ENCODE measurements at places on chromosomes 5 and 9. TPM values are rescaled to one million over a fixed set of nuclear protein-coding genes. Genes with fewer than 3 reads are reported as not detected.
A peak's percentile ranks its signal among the peaks of the same experiment; 100 is the strongest.

DNA sequence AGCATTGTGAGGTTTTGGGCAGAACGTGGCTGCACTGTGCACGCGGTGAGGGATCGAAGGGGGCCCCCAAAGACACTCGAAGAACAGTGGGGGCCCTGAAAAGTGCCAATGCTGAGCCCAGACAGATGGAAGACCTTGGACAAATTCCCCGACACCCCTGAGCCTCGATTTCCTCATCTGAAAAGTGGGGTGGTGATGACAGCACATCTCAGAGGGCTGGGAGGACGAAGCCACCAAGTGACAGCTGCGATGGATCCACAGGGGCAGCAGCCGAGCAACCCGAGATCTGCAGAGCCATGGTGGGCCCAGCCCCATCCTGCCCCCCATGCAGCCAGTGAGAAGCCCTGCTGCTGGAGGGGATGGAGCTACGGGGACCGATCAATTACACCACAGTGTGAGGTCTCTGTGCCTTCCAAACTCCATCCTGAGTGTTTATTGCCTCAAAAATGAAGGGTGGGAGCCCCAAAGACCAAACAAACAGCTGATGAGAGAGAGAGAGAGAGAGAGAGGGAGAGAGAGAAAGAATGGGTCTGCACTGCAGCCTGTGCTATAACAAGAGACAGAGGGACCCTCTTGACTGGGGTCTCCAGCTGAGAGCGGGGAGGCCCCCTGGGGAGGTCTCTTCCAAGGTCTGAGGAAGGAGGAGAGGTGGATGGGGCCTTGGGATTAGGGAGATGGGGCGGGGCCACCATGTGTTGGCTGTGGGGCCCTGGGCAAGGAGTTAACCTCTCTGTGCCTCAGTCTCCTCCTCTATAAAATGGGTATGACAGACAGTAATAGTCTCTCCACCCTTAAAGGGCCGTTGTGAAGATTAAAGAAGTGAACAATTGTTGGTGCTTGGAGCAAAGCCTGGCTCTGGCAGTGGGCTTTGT, 134.4 kb upstream of the IER5L start:
- no peak for DNase-seq

GRCh38 chr5:172943283-172943841, 15.9 kb upstream of the RPL26L1 start:
- peak; percentile 80 for DNase-seq

DNA sequence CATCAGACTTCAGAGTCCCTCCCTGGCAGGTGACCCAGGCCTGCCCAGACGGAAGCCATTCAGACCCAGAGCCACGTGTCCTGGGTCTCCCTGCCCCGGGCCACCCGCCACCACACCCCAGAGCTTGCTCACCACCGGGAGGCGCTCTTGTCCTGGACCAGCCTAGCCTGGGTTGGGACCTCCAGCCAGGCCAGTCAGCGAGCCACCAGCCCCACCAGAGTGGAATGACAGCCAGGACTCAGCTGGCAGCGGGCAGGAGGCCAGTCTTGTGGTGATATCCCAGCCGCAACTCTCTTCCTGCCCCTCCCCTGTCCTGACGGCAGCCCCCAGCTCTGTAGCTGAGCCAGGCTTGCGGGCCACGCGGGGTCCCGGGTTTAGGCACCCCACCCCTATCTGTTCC, 1.7 kb upstream of the PTGDS start:
- DNase-seq = no peak

DNA sequence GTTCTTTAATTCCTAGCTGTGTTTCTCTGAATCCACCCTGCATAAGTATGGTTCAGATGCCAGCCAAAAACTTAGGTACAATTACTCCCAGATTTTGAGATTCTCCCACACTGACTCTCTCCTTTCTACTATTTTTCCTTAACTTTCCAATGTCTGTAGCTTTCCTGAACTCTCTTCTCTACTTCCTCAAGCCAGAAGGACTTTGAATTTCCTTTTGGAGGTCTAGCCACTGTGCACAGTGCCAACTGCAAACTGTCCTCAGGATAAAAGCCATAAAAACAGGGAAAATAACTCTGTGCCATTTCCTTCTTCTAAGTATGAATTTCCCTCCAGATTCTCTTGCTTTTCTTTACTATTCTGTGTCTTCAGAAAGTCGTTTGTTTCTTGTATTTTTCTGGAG, 157.2 kb downstream of the AP3B1 start:
- no peak for DNase-seq

GRCh38 chr5:178762960-178763359, 32.5 kb upstream of the ZNF354A start:
- no peak for DNase-seq

DNA sequence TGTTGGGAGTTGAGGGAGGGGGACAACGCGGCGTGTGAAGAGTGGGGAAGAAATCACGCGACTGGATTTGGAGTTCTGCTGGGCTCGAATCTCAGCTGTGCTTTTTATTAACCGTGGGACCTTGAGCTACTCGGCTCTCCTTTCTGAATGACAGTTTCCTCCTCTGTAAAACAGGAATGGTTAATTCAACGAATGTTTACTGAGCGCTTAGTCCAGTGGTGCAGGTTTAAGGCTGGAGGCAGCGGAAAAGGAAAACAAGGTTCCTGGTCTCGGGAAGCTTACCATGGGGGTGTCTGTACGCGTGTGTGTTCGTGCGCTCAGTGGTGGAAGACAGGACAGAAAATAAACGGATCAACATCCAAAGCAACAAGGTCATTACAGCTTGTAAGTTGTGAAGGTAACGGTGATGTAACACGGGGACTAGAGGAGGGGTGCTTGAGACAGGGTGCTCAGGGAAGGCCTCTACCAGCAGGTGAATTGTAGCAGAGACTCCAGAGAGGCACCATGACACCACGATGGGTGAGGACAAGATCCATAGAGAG, 277 bp downstream of the EIF4E1B start:
- DNase-seq = no peak

- peak; percentile 79 for DNase-seq
Observed at GRCh38 chr5:78587775-78588291, 60.7 kb downstream of the LHFPL2 start.

DNA sequence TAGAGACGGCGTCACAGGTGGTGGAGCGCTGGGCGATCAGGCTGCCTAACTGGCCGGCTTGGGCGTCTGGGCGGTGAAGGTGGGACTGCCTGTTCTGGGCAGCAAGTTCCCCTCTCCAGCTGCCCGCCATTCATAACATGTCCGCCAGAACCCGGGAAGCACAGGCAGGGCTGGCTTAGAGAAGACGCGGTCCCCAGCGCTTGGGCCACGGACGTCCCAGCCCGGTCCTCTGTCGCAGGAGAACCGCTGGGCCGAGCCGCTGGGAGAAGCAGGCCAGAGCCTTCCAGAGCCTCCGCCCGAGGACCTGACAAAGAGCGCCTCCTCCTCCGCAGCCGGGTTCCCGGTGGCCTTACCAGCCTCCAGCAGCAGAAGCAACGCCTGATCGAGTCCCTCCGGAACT, 15.2 kb upstream of the HAND1 start:
- DNase-seq = no peak

DNA sequence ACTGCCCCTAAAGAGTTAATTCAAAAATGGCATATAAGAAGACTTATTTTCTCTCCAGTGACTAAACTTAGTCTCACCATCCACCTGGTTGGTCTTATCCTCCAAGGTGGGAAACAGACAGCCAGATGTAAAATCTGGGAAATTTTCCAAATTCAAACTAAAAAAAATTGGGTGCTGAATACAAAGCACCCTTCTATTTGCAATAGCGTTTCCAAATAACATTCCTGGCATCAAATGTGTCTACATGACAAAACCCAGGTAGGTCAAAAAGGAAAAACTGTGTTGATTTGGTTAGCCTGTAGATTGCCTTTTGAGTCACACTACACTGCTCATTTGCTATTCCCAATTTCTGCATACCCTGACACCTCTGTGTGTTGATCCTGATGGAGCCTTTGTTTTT, 252.2 kb downstream of the NR2F1-AS1 start:
- DNase-seq = no peak

GRCh38 chr5:98709681-98710080, 63.8 kb upstream of the RGMB start:
- DNase-seq = no peak

DNA sequence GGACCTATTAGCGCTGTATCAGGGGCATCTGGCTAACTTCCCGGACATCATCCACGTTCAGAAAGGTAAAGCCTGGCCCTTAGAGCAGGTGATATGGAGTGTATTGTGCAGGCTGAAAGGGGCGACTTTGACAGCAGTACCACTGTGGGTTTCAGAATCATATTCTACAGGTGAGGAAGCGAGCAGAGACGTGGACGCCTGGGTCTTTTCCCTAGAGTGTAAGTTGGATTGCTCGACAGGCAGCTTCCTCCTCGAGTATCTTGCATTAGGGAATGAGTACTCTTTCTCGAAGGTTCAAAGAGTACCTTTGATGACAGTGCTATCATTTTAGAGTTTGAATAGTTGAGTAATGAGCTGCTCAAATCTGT, 1.9 kb downstream of the SNX18 start:
- DNase-seq = no peak

DNA sequence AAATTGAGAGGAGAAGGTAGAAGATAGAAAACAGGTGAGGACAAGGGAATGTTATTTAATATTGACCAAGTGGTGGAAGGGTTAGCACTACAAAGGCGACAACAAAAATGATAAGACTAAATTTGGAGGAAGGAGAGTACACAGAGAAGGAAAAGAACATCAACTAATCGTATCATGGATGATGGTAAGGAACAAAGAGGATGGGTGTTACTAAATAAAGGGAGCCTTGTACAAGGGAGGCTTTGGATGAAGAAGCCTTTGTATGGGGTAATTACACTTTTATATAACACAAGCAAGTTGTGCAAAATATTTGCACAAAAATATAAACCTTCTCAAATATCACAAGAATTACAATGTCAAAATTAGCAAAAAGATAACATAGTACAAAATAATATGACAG, 125.7 kb downstream of the ZNF608 start:
- no peak for DNase-seq

DNA sequence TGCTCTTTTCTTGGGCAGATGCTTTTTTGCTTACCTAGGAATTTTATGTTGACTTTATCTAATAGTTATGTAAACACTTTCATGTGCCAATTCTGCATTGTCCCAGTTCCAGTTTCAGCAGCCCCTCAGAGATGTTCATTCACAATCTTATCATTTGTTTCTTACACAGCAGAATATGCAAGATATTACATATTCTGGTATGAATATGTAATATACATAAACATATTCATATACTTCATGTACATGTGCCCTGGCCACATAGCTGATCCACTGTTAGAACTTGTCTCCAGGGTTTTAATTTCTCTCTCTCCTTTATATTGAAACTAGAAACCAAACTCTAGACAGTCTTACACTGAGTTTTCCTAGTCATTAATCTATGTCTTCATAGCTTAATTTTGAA, 90.2 kb upstream of the PARP8 start:
- no peak for DNase-seq

DNA sequence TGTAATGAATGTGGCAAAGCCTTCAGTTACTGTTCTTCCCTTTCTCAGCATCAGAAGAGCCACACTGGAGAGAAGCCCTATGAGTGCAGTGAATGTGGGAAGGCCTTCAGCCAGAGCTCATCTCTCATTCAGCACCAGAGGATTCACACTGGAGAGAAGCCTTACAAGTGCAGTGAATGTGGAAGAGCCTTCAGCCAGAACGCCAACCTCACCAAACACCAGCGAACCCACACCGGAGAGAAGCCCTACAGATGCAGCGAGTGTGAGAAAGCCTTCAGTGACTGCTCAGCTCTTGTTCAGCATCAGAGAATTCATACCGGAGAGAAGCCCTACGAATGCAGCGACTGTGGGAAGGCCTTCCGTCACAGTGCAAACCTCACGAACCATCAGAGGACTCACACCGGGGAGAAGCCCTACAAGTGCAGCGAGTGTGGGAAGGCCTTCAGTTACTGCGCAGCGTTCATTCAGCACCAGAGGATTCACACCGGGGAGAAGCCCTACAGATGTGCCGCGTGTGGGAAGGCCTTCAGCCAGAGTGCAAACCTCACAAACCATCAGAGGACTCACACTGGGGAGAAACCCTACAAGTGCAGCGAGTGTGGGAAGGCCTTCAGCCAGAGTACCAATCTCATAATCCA, 6.8 kb downstream of the RPL12 start:
- no peak for DNase-seq

- DNase-seq = peak; percentile 65
Observed at GRCh38 chr5:111734013-111734412, 23.0 kb downstream of the NREP start.

DNA sequence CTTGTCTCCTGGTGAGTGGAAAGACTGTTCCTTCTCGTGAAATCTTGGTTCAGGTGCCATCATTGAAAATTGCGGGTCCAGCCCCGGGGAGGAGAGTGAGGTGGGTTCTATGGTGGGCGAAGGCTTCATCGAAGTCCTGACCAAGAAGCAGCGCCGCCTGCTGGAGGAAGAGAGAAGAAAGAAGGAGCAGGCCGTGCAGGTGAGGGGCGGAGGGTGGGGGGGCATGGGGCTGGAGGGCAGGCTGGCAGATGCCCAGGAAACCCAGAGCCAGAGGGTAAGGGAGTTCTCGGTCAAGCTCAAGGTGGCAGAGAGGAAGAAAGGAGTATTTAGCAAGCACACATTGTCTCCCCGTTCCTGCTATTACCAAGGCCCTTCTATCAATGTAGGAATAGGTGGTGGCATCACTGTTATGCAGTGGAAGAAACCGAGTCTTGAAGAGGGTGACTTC, 24.3 kb upstream of the POMT1 start:
- no peak for DNase-seq

- no peak for DNase-seq
Observed at GRCh38 chr5:87411586-87411972, 1.2 kb downstream of the CCNH start.

GRCh38 chr9:127550751-127551150, 61.3 kb upstream of the STXBP1 start:
- DNase-seq = no peak

The PNPLA7 gene
- total RNA-seq = under 0.01 TPM

The CORO2A gene
- 2.2 TPM for total RNA-seq

The LTC4S gene
- total RNA-seq = not detected

The MELK gene
- total RNA-seq = 27.4 TPM

The EEIG1 gene
- total RNA-seq = 1.1 TPM

The C7 gene
- total RNA-seq = 0.54 TPM

The CDX1 gene
- 0.18 TPM for total RNA-seq

The NOL8 gene
- total RNA-seq = 23.6 TPM
